ENCODE measurements at places on chromosomes 3 and 15.

GRCh38 chr15:37813306-37813705 lies 121.1 kb upstream of the TMCO5A start:
- DNase-seq, result no peak

DNA sequence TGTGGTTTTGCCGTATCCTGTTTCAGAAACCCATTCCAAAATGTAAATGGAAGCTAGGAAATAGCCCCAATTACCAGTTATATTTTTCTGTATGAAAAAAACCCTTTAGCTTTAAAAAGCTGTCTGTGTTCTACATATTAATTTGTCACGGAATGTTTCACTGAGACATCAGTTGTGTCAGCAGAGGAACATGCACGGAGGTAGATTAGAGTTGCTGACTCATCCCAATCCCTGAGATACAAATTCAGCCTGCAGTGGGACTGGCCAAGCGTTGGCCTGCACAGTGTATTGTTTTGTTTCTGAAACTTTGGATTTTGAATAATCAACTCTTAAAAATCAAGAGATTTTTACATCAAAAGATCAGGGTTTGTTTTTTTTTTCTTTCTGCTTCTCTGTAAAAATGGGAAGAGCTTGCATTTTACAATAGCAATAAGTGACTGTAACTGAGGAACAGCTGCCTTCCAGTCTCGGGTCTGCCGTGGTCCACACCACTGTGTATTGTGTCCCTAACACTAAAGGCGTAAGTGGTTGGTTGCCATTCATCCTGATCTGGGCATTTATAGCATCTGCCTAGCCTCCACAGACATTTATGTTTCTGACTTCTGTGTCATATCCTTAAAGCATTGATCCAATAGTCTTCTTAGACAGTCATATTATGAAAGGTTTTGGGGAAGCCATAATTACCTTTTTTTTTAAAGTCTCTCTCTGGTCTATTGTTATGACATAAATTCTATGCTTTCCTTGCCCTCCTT lies 218.1 kb downstream of the ADAMTSL3 start:
- DNase-seq, result no peak

DNA sequence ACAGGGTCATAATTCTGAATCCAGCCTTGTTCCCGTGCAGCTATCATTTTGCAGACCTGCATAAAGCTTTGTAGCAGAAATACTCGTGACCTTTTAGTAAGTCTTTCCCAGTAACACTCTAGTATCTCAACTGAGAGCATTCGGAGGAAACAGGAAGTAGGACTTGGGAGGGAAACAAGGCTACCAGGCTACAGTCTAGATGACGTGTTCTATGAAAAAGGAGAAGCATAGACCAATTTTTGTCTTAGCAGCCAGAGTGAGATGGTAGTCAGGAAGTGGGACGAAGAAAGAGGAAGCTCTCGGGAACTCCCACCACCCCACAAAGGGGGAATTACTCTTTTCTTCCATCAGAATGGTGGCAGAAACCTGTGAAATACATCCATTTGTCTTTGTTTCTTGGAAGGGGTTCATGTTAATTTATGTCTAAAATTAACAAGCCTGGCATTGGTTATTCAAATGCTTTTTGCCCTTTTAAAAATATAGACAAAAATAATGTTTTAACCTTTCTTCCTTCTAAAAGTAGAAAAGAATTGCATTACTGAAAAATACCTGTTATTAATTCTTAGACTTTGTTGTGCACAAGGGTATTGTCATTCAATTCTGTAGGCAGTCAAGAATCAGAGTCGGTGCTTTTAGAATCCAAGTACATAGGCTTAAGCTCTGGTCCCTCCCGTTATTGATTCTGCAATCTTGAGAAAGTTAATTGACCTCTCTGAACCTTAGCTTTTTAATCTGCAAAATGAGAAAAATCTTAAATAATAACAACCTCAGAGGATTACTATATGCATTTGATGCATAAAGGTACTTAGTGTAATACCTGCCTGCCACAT lies 1.6 kb upstream of the SUCNR1 start:
- no peak for DNase-seq

GRCh38 chr3:151916781-151917180 lies 43.3 kb downstream of the SUCNR1 start:
- no peak for DNase-seq

GRCh38 chr3:118761291-118761606 lies 273.4 kb downstream of the IGSF11 start:
- DNase-seq, result no peak

All from stimulated activated CD8-positive, alpha-beta memory T cell treated with anti-CD3 and anti-CD28 coated beads, Interleukin-7, amount 100 ng/mL, for 24 hours (primary cell).